Transverse colon (tissue), 4 donors: ENCODE measurements at places on chromosomes 16 and 17.
A peak's percentile ranks its signal among the peaks of the same experiment; 100 is the strongest.

DNA sequence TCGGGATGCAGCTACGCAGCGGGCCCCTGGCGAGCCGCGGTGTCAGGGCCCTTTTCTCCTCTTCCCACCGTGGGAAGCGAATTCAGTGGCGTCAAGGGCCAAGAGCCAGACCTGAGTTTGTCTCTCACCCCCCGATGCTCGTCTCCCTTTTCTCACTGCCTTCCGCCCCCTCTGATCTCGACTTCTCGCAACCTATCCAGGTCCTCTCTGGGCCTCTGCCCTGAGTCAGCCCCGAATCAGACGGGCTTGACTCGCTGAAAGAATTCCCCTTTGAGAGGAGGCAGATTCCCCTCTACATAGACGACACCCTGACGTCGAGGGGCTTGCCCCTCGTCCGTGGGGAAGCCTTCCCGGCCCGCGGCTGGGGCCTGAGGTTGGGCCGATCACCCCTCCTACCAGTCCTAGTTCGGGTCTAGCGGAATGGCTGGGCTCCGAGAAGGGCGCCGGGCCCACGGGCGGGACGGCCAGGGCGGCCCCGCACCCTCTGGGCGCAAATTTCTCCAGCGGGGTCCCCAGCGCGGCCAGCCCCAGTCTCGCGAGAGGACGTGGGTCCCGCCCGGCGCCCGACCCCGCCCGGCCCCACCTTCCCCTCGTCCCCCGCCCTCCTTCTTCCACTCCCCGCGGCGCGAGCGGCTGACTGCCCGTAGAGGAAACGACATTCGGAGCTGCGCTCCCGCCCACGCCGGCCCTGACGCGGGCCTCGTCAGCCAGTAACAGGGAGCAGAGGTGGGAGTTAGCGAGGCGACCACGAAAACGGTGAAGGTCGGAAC is at the start of gene GGNBP2:
Gene GGNBP2, plus strand, starts transcription at position 613 of the 770 bp plus-strand sequence. CDS start 806 bp downstream, outside the sequence.
- DNase-seq, result peak; percentile 93

- DNase-seq, result no peak
Measured at GRCh38 chr16:81497690-81498089, 53.1 kb downstream of the CMIP start.

DNA sequence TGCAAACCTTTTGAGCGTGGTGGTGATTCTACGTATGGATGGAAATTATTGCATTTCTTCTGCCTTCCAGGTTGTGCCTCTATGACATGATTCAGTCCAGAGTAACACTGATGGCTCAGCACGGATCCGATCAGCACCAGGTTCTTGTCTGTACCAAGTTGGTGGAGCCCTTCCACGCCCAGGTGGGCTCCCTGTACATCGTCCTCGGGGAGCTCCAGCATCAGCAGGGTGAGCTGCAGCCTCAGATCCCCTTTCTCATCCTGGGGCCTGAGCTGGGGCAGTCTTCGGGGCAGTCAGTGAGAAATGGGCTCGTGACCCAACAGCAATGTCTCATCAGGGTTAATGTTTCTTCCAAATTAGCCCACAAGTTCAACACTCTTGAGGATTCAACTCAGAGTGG is 9.3 kb upstream of the CDK3 start:
- no peak for DNase-seq

- peak; percentile 41 for DNase-seq
Measured at GRCh38 chr16:89317101-89317671, 99.7 kb downstream of the ZNF778 start.

- DNase-seq, result no peak
Measured at GRCh38 chr16:80639636-80640035, 98.8 kb downstream of the DYNLRB2 start.

DNA sequence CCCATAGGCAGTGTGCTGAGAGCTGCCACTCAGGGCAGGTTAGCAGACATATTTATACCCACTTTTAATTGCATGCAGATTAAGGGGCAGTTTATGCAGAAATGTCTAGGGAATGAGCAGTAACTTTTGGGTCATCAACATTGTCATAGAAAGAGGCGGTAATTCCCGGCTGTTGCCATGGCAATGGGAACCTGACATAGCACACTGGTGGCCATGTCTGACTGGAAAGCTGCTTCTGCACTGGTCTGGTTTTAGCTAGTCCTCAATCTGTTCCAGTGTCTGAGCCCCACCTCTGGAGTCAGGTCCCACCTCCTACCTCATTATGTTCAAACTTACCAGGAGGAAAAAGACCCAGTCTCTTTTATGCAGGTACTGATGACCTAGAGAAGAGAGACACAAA is 31.5 kb upstream of the TNRC6C start:
- no peak for DNase-seq

DNA sequence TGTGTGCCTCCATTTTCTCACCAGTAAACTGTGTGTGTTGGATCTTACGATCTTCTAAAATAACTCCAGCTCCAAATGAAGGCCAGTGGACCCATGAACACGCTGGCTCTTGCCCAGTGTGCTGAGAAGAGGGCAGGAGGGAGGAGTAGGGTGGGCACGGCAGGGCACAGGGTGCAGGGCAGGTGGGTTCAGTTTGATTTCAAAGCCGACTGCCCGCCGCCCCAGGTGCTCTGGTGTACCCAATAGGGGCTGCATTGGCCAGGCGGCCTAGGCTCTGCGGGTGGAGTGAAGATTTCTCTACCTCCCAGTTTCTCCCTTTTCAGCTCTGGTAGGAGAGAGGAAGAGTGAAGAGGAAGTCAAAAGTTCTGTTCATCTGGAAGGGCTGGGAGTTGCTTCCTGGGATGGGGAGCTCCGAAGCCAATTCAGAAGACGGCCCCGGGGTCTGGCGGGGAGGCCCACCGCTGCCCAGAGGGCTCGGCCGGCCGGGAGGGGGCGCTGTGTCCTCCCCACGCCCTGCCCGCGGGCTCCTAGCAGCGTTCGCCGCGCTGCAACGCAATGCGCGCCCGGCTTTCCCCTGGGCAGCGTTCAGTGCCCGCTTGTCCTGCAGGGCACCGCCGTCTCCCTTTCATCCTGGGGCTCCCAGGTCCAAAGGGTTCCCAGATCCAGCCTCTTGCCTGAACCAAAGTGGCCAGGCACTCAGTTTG is 1.1 kb upstream of the CRHR1 start:
- DNase-seq, result no peak
